ENCODE measurements at places on chromosomes 7 and 10. TPM values are rescaled to one million over a fixed set of nuclear protein-coding genes. Genes with fewer than 3 reads are reported as not detected.

DNA sequence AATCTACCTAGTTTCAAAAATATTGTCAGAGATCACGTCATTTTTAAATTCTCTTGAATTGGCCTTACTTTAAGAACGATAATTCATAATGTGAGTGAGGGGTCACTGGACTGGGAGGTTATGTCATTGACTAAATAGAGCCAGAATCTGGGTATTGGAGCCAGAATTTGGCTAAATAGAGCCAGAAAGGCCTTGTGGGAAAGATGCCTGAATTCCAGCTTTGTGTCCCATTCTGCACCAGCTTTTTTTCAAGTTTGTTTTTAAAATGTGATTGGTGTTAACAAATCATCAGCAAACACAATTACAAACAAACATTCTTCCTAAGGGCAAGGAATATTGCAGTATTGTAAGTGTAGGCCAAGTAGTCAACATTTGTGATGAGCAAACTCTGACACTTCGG, 233.2 kb upstream of the PRKCQ start:
- no peak for DNase-seq

GRCh38 chr10:21742740-21743412, 208.8 kb downstream of the MLLT10 start:
- DNase-seq = no peak

The PTPRZ1 gene
- not detected for polyA plus RNA-seq

The PLEKHS1 gene
- polyA plus RNA-seq = not detected

The SLC26A4 gene
- 0.61 TPM for polyA plus RNA-seq

The PTPN20 gene
- polyA plus RNA-seq = 0.70 TPM

The LIPK gene
- polyA plus RNA-seq = not detected

The EBLN1 gene
- polyA plus RNA-seq = not detected

The NSUN6 gene
- polyA plus RNA-seq = 5.3 TPM

GRCh38 chr10:104796823-104797222, 155.7 kb downstream of the SORCS3 start:
- no peak for DNase-seq

The TMEM270 gene
- 0.71 TPM for polyA plus RNA-seq

The GRM3 gene
- not detected for polyA plus RNA-seq

- no peak for DNase-seq
Measured at GRCh38 chr10:30057894-30058556, 1.4 kb downstream of the JCAD start.

The NUTM2B gene
- polyA plus RNA-seq = 0.25 TPM

GRCh38 chr7:47382200-47382599, 199.7 kb downstream of the TNS3 start:
- no peak for DNase-seq

The LAMB1 gene
- 435 TPM for polyA plus RNA-seq

GRCh38 chr7:156167417-156167807, 355.1 kb upstream of the SHH start:
- DNase-seq = no peak

DNA sequence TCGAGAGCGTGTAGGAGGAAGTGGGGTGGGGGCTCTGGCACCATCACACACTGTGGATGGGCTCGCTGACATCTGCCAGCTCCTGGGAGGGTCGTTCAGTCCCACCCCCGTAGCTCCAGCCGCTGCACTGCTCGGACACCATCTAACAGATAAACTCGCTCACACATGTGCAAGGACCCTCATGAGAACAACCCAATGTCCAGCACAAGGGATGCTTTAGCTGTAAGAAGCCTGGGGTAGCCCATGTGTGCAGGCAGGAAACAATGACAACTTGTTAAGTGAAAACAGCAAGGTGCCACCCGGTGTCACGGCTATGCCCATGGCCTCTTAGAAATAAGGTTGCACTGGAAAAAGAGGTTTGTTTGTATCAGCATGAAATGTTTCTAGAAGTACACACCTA, 14.1 kb downstream of the OGDHL start:
- DNase-seq = peak; percentile 17

DNA sequence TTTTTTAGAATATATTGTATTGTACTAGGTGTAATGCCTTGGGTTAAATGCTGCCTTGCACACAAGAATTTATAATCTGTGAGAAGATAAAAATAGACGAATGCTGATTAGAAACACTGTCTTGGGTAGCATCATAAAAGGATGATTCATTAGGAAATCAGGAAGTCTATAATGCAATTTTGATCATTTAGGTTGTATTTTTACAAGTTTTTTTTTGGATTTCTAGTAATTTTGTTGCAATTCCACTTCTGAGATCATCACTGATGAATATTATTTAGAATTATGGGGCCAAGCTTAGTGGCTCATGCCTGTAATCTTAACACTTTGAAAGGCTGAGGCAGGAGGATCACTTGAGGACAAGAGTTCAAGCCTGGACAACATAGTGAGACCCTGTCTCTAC, 29.6 kb downstream of the WBP1L start:
- no peak for DNase-seq

The TMEM140 gene
- polyA plus RNA-seq = 0.10 TPM

DNA sequence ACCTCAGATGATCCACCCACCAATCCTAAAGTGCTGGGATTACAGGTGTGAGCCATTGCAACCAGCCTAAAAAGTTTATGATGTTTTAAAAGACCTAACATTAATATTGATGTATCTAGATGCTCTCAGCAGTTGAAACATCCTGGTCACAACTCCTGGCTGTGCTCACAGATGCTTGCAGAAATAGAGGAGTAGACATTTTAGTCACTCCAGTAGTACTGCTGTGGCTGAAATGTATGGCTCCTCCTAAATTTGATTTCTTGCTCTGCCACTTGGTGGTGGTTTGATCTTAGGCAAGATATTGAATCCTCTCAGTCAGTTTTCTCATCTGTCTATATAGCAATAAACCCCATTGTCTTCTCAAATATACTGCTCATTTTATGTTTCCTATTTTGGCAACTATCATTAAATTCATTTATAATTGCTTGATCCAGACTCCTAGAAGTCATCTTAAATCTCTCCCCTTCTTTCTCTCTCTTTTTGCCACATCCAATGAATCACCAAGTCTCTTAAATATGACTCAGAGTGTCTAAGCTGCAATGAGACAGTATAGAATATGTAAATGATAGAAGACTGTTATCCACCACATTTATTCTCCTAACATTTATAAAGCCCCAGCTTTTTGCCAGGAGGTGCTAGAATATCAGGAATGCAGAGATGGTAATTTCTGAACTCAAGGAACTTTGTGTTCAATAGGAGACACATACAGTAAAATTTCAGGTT, 78.1 kb upstream of the NRBF2 start:
- no peak for DNase-seq

The CDC14C gene
- polyA plus RNA-seq = not detected

GRCh38 chr10:100769481-100769880, 24.1 kb downstream of the PAX2 start:
- no peak for DNase-seq

The ASZ1 gene
- polyA plus RNA-seq = not detected

DNA sequence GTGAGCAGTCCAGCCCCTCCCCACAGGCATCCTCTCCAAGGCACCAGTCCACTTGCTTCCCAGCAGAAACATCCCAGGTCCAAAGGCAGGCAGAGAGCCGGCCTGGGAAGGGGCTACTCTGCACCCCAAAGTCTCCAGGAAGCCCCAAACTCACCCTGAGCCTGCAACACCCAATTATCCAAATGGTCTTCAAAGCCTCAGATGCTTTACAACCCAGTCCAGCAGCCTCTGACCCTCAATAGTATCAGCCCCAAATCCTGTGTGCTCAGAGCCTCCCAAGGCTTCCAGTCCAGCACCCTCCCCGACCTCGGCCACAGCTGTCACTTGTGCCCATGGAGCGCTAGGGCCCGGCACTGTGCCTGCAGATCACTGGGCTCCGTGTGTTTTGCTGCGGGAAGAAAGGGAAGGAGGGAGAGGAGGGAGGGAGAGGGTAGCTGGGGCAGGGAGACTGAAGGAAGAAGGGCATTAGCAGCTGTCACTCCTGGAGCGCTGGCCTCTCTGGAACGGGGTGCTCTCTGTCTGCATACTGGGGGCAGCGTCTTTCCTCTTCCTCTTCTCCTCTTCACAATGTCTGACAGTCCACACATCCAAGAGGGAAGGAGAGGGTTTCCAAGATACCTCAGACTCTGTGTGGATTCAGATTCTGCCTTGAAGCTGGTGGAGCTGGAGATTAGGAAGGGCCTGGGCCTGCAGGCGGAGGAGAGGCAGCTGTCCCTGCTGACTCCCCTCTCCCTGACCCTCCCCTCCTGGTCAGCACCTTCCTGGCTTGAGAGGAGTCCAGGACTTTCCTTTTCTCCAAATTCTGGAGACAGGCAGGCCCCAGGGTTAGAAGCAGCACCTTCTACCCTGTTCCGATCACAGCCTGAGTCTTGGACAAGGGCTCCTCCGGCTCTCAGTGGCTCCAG, 13.2 kb downstream of the CALML5 start:
- DNase-seq = no peak

DNA sequence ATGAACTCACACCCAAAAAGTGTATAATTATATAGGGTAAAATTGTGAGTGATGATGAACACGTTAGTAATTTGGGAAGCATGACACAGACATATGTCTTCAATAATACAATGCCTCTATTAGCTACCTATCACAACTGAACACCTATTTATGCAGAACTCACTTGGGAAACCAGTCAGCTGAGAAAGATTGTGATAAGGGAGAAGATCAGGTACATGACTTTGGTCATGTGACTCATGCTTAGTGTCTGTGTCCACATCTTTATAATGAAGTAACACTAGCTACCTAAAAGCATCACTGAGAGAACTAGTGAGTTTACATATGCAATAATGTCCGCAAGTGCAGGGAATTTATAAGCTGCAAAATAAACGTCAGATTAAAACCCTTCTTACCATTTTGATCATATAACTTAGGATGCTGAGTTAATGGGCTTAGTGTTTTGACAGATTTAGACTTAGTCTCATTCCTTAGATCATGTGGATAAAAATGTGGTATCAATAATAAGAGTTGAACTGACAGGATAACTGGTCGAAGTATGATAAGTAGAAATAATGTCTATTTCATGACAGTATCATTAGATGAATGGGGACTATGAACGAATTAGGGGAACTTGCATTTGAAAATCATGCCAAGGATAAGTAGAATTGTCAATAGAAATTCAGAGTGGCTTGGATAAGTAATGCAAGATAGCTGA, 11.6 kb downstream of the VWDE start:
- DNase-seq = no peak

DNA sequence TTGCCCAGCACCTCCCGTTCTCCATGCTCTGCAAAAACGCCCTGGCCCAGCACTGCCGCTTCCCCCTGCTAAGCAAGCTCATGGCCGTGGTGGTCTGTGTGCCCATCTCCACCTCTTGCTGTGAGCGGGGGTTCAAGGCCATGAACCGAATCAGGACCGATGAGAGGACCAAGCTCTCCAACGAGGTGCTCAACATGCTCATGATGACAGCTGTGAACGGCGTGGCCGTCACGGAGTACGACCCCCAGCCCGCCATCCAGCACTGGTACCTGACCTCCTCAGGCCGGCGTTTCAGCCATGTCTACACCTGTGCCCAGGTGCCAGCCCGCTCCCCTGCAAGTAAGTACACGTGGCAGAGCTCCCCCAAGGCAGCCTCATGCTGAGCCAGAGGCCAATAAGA, 11.6 kb upstream of the ATP6V0E2 start:
- no peak for DNase-seq

The POM121C gene
- polyA plus RNA-seq = 20.4 TPM

The NFE2L3 gene
- 50.8 TPM for polyA plus RNA-seq

The BMPER gene
- polyA plus RNA-seq = 20.0 TPM

DNA sequence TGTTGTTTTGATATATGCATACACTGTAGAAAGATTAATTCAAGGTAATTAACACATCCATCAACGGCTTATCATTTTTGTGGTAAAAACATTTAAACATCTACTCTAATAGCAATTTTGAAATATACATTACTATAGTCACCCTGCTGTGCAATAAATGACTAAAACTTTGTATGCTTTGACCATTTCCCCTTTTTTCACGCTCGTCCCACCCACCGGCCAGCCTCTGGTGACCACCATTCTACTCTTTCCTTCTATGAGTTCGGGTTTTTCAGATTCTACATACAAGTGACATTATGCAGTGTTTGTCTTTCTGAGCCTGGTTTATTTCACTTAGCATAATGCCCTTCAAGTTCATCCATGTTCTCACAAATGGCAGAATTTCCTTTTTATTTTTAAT, 21.3 kb downstream of the CYCS start:
- no peak for DNase-seq

GRCh38 chr10:15879058-15879457, 18.8 kb upstream of the MINDY3 start:
- DNase-seq = peak; percentile 44

- DNase-seq = no peak
Measured at GRCh38 chr10:27541796-27542729, 38.0 kb downstream of the RAB18 start.

The CCL24 gene
- polyA plus RNA-seq = not detected

DNA sequence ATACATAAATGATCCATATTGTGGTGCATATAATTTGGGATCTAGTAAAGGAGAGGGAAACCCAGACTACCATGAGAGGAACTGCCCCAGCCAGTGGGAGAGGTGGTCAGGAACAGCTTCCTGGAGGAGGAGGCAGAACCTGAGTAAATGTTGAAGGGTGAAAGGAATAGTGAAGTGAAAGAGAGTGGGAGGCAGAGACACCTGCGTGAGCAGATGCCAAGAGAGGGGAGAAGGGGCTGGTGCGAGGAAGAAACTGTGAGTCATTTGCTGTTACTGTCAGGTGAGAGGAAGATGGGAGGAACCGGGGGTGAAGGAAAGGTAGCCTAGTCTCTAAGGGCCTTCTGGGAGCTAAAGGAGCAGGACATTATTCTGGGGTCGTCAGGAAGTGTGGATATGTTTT, 294.8 kb downstream of the GRID1 start:
- DNase-seq = no peak
